CD4-positive, alpha-beta T cell treated with Interleukin-1 beta for 1 hour (primary cell): ENCODE measurements at places on chromosomes 2 and 18.

GRCh38 chr2:9174771-9175437 is 31.7 kb upstream of the ASAP2 start:
- DNase-seq: no peak

DNA sequence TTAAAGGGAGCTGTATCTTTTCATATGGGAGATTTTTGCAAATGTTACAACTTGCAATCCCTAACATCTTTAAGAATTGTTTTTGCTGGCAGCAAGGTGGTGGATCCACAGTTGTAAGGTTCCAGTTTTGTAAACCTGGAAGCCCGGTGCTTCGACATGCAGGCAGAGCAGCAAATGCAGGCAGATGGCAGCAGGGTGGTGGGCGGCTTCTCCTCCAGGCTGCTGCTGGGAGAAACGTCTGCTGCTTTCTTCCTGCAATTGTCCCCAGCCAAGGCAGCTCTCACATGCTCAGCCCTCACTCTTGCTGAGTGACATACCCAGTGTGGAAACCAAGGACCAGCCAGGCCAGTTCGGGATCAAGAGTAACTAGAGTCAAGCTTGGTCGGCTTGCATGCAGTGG is 166.0 kb downstream of the SEPTIN10 start:
- no peak for DNase-seq

GRCh38 chr18:68608851-68609490 is 105.9 kb downstream of the TMX3 start:
- DNase-seq: no peak

GRCh38 chr2:128273469-128274081 is 45.1 kb downstream of the HS6ST1 start:
- DNase-seq: peak; percentile 43

DNA sequence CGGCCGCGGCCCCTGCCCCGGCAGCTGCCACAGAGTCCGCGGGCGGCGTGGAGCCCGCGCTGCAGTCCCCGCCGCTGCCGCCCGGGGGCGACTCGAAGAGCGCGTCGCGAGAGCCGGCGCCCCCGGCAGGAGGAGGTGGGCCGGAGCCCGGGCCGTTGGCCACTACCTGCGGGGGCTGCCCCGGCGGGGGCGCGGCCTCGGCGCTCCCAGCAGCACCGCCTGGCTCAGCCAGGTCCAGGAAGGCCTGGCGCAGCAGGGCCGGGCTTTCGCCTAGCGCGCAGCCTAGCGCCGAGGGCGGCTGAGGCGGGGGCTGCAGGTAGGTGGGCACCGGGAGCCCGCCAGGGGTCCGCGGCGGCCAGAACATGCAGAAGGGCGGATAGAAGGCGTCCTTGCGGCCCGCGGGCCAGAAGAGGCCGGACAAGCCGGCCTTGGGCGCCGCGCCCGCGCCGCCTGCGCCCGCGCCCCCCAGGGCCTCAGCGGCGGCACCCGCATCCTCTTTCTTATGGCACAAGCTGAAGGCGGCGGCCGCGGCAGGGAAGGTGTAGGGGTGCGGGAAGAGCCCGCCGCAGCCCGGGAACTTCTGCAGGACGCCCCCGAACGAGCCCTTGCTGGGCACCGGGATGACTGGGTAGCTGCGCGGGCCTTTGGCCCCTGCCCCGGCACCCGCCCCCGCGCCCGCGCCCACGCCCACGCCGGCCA is 3.9 kb downstream of the SKOR2 start:
- DNase-seq: no peak

- no peak for DNase-seq
Measured at GRCh38 chr2:237422309-237422708, 8.3 kb upstream of the COL6A3 start.

DNA sequence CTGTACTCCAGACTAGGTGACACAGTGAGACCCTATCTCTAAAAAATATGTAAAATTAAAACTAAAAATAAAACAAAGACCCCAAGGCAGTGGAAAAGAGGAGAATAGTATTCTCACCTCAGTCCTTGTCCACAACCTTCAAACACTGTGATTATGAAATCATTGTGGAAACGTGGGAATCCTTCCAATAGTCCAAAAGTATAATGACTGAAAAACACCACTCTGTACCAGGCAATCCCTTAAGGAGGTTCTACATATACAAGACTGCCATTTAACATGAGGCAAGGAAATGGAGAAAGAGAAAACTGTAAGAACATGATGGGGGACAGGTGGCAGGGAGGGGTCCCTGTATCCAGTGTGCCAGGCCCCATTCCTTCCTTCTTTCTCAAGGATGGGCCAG is 66.1 kb downstream of the ACVR1 start:
- DNase-seq: no peak

DNA sequence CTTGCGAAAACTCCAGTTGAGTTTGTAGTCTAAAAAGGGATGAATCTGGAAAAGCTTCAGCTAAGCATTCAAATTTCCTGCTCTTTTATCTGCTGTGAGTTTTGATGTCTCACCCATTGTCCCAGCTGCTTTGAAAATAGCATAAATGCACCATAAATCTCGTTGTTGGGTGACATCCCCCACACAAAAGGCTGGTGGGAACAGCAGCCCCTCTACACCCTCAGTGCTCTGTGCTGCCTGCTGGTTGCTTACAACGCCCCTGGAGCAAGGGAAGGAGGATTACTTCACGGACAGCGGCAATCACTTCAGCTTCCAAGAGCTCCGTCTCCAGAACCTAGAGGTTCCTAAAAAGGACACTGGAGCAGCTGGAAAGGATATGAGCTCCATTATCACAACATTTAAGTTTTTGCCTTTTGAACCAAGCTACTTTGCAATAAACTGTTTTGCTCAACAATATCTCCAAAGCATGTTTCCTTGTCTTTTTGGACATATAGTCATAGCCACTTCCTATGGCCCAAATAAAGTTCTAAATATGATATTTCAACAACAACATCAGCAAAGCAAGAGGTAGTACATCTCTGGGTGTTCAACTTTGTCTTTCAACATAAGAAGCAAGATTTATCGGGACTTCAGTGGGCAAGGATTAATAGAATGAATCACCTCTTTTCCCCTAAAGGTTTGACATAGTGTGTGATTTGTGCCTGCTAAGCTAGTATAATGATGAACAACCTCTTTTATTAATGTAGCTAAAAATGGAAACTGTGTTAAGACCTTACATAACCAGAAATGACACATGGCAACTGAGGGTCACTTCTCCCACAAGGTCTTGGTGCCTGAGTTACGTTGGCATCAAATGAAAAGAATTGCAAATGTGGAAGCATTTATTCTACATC is 413.5 kb downstream of the TXNL1 start:
- DNase-seq: no peak

DNA sequence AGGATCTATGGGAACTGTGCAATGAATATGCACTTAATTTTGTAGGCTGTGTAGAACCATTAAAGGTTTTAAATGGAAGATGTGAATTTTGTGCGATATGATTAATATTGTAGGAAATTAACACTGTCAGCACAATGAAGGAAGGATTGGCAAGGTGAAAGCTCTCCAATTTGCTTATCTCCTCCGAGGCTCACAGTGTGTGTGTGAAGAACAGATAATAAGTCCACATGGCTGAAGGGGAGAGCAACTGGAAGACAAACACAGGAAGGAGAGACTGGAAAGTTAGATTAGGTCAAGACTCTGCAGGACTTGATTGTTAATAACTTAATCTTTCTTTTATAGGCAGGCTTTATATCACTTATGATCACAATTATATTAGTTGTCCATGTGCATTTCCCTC is 269.7 kb upstream of the VRK2 start:
- DNase-seq: no peak

DNA sequence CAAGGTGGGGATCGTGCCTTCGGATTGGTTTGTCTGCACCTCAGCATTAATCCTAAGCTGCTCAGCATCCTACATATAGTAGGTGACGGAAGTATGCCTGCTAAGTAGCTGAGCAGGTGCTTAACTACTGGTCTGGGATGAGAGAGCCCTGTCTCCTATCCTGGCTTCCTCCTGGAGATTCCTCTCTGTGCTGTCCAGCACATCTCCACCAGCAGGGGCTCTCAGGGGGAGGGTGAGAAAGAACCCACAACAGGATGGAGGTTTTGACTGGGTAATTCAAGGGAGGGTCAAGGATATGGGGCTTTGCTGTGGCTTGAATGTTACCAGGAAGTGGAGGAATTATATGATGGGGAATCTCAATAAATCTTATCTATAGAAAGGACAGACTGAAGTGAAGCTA is 45.4 kb upstream of the KIF5C start:
- DNase-seq: no peak

- DNase-seq: no peak
Measured at GRCh38 chr2:49240608-49241007, 86.3 kb upstream of the FSHR start.

DNA sequence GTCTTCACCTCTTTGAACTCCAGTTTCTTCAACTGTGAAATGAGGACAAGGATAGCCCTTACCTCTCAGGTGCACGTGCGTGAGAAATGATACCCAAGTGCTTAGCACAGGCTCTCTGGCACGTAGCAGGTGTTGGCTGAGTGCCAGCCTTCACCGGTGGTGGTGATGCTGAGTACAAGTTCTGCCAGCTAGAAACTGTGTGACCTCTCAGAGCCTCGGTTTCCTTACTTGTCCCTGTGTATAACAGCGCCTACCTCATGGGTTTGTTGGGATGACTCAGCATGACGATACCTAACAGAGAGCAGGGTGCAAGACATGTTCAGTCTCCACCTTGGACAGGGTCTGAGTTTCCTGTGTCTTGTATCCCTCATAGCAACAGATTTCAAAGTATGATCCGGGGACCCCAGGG is 205.1 kb downstream of the TNS1 start:
- no peak for DNase-seq

DNA sequence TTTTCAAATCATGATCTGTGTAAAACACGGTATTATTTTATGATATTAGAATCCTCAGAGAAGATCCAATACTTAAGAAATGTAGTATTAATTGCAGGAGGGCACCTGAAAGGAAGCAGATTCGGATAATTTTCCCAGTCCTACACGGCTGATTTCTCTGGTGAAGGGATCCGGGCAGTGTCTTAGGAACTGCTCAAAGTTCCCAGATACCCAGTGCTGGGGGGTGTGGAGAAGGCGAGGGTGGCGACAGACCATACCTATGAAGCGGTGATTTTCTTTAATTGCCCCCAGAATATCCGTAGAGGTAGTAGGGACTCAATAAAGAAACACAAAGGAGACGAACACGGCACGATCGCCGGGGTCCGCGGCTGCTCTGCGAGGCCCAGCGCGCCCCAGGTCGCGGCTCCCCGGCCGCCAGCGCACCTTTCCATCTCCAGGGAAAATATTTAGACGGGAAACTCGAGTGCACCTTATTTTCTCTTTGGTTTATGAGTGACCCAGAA is 1.4 kb upstream of the SOX11 start:
- DNase-seq: no peak

- no peak for DNase-seq
Measured at GRCh38 chr18:74225193-74225840, 66.4 kb downstream of the CYB5A start.

- DNase-seq: no peak
Measured at GRCh38 chr2:237348281-237348865, 65.6 kb downstream of the COL6A3 start.

DNA sequence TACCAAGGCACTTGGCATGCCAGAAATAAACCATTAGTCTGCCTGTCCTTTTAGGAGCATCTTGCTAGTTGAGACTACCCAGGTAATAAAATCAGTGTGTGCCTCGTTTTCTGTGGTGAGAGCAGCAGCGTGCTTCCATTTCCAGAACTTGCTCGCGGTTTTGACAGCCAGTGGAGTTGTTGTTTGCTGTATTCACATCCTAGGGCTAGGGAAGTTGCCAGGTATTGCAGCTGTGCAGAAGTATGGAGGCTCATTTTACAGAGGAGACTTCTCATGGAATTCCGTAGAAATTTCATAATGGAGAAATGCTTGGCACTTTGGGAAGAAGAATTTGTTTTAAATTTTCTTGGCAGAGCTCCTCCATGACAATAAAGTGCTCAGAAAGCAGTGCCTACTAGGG is 1355.1 kb upstream of the ZEB2 start:
- DNase-seq: no peak

GRCh38 chr2:128549094-128549493 is 230.4 kb upstream of the HS6ST1 start:
- DNase-seq: no peak

DNA sequence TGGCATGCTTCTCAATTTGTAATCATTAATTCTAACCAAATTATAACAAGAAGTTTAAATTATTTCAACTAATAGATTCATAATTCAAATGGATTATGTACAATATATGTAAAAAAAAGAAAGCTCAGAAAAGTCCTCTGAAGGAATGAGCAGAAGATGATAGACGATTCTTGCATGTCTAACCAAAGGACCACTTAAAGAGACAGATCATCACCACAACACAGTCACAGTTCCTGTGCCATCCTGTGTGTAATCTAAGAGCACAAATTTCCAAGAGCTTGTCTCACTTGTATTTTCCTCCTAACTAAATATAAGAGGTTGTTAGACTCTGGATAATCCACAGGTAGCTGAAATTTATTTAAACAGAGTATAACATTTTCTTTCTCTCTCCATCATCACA is 122.3 kb upstream of the CD226 start:
- DNase-seq: no peak

DNA sequence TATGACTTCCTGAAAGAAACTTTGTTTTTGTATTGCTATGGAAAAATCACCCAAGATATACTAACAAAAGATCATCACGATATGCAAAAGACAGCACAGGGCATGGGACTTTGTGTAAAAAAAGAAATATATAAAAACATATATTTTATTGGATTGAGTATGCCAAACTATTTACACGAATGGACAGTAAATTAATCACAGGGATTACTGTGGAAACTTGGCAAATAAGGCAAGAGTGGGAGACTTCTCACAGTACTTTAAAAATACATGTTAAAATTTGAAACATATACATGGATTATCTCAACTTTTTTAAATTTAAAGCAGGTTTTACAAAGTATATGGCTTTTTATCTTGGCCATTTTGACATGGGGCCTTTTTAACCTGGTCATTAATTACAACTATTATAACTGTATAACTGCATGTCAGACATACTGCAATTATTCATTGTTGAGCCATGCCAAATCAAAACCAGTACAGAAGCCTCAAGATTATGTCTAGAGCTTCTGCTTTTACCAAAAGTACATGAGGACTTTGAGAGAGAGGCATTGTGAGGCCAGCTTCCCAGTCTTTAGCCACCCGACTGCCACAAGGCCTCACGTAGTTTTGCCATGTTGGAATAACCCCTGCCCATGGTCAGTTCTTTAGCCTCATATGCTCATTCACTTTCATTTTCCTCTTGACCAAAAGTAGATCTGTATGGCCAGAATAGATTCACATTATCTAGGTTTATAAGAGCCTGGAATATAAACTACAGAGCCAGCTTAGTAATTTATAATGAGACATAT is 419.8 kb downstream of the SETBP1 start:
- no peak for DNase-seq

GRCh38 chr2:46489423-46490174 is 10.2 kb downstream of the TMEM247 start:
- no peak for DNase-seq
